ENCODE measurements at places on chromosomes 11 and 22. TPM values are rescaled to one million over a fixed set of nuclear protein-coding genes. Genes with fewer than 3 reads are reported as not detected.
A peak's percentile ranks its signal among the peaks of the same experiment; 100 is the strongest.

The KCNQ1 gene
- total RNA-seq, result not detected

GRCh38 chr11:126303623-126304456 is at the start of gene DCPS:
Gene DCPS (plus strand): TSS chr11:126304060. CDS start chr11:126304081, 21 bp downstream.
- peak; percentile 89 for DNase-seq

GRCh38 chr22:25388866-25389540 is 169.6 kb downstream of the CRYBB2 start:
- DNase-seq, result no peak

The LYVE1 gene
- not detected for total RNA-seq

DNA sequence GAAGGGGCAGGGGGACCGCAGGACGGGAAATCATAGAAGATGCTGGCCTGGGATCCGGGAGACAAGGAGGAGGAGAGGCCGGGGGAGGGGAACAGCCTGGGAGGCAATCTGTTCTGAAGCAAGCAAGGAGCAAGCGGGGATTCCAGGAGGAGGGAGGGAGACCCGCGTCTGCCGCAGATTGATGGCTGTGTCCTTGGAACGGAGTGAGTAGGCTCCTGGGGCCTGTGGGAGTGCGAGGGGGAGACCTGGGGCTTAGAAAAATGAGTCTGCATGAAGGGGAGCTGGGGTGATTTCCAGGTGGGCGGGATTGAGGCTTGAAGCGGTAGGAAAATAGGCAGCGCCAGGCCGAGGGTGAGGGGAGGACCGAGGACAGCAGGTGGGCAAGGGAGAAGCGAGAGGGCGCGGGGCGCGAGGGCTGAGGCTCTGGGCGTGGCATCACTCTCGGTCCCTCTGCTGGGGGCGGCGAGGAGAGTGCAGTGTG is 1.6 kb upstream of the LRRC55 start:
- no peak for DNase-seq

- DNase-seq, result peak; percentile 10
These were observed 444.4 kb downstream of the DLG2 start for GRCh38 chr11:85182441-85183387.

The PYGM gene
- total RNA-seq, result 1.7 TPM

DNA sequence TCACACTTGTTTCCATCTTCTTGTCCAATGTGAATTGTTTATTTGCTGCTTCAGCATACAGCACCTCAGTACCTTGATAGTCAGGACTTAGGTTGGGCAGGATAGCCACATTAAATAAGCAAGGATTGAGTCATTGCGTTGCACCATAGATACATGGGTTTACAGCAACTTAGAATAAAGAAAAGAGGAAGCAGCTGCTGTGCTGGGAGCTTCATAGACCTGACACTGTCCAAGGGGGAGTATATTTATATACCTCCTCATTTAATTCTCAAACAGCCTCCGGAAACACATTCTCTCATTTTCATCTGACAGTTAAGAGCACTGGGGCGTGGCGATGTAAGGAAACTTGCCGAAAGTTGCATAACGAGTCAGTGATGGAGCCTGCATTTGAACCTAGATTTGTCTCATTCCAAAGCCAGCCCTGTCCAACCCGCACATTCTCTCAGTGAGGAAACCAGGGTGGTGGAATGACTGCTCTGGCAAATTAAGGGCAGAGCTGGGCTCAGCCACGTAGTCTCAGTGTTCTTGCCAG is 42.2 kb downstream of the UBASH3B start:
- DNase-seq, result peak; percentile 49

DNA sequence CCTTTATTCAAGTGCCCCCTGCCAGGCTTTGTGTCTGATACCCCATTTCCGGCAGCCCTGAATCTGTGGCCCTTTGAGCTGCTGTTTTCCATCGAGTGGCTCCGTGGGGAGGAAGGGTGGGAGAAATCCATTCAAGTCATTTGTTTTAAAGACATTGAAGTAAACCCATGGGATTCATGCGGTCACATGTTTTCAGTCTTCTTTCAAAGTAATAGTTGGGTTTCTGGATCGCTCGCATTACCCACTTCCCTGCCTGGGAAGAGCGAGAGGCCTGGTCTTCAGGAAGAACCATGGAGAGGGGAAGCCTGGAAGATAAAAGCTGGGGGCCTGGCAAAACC is 14.4 kb downstream of the DAGLA start:
- DNase-seq, result no peak

Data from fibroblast of the aortic adventitia (primary cell).